Stimulated activated CD4-positive, alpha-beta T cell treated with anti-CD3 and anti-CD28 coated beads, Interleukin-1b, Interleukin-23, amount 100 ng/mL, for 1 hour (primary cell): ENCODE measurements at places on chromosomes 16 and 17.

GRCh38 chr16:26111900-26112299 lies 420.1 kb downstream of the HS3ST4 start:
- DNase-seq, result no peak

DNA sequence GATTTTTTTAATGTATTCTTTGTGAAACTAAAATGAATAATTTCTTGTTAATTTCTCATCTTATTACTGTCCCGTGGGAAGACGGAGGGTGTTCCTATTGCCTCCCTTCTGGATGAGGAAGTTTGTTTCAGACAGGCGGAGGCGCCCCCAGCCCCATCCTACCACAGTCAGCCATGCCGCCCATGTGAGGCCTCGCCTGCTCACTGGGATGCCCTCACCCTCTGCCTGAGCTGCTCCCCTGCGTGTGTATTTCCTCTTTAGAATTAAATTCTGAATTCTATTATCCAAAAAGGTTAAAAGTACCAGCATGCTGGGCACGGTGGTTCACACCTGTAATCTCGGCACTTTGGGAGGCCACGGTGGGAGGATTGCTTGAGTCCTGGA lies 14.0 kb downstream of the KCTD2 start:
- DNase-seq, result no peak

DNA sequence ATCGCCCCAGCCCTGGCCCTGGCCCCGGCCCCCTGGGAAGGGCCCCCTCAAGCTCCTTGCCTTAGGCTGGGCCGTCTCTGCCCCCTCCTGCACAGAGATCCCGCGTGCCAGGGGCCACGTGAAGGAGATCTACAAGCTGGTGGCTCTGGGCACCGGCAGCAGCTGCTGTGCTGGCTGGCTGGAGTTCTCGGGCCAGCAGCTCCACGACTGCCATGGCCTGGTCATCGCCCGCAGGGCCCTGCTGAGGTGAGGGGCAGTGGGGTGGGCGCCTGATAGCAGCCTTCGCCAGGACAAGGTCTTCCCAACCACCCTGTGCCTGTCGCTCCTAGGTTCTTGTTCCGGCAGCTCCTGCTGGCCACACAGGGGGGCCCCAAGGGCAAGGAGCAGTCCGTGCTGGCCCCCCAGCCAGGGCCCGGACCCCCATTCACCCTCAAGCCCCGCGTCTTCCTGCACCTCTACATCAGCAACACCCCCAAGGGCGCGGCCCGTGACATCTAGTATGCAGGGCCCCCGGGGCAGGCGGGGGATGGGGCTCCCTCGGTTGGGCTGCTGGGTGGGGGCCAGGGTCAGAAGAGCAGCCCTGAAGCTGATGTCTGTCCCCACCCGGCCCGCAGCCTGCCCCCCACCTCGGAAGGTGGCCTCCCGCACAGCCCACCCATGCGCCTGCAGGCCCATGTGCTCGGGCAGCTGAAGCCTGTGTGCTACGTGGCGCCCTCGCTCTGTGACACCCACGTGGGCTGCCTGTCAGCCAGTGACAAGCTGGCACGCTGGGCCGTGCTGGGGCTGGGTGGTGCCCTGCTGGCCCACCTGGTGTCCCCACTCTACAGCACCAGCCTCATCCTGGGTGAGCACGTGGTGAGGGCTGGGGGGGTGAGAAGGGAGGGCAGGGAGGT lies 4.5 kb downstream of the ADAD2 start:
- no peak for DNase-seq

DNA sequence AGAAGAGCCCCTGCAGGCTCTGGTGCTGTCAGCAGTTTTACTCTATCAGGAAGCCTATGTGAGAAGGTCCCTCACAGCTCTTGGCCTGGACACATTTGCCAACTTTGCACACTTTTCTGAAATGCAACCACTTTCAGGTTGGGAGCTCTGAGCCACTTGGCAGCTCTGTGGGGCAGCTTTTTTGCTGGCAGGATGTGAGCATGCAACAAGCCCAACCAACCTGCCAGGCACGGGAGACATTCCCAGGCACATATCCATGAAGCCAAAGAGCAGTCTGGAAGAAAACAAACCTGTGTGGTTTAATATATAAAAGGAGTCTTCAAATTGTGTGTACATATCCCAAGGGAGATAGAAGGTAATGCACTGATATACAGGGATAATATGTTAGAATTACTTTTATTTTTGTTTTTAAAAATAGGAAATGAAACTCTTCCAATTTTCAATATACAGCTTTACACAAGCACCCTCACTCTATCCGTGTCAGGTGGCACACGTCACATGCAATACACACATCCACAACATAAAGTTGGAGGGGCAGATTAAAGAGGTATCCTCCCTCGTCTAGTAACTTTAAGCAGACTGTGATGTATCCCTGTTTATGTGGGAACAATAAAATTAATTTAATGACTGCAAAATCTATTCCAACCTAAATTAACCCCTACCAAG lies 57.4 kb upstream of the COX10 start:
- DNase-seq, result no peak

GRCh38 chr17:16994631-16995030 lies 22.7 kb upstream of the TNFRSF13B start:
- no peak for DNase-seq

DNA sequence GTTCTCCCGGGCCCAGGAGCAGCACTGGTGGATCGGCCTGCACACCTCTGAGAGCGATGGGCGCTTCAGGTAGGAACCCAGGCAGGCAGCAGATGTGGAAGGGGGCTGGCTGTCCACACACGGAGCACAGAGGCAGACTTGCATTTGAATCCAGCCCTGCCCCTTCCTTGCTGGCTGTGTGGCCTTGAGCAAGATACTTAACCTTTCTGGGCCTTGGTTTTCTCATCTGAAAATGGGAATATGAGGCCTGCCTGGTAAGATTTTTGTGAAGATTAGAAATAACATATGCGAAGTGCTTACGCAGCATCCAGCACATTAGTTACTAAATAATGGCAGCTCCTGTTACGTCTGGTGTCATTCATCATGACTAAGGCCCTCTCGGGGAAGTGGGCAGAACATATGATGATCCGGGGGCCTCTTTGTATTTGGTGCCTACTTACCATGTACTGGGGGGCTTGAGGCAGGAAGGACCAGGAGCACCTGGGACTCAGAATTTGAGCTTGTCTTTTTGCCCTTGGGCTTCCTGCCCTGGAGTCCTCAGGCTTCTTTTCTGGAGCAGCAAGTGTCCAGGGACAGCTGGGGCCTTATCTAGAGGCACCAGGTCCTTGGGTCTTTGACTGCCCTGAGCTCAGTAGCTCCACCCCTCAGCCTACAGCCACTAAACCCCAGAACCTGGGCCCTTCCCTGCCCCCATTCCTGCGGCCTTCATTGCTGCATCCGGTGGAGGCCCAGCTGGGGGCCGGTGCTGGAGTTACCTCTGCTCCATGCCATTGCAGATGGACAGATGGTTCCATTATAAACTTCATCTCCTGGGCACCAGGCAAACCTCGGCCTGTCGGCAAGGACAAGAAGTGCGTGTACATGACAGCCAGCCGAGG lies 53.8 kb downstream of the MRC2 start:
- no peak for DNase-seq

DNA sequence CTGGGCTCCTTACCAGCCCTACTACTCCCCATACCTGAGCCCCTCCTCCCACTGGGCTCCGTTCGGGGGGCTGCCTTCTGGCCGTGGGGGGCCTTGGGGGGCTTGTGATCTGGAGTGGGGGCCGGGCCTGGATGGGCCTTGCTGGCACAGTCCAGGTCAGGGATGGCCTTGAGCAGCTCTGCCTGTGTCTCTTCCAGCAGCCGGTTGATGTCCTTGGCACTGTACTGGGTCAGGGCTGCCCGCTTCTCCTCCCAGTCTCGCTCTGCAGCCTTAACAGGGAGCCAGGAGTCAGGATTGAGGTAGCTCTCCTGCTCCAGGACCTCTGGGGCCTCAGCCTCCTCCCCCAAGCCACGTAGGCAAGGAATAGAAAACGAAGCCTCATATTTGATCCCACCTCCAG lies 54.6 kb downstream of the SRCIN1 start:
- no peak for DNase-seq

GRCh38 chr16:28482026-28482425 lies 9.8 kb downstream of the CLN3 start:
- DNase-seq, result no peak

DNA sequence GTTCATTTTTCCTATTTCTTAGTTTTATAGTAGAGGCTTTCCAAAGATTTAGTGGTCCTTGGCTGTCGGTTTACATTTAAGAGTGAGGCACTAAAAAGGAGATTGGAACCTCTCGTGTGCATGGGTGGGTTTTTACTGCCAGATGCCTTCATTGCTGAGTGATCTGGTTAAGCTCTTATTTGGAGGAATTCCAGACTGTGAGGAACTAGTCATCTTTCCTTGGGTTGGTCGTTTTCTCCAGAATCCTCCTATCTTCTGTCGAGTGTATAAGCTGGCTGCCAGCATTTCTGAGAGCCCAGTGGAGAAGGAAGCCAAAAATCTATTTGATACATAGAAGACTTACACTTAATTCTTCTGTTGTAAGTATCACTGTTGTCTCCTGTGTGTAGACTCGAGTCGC lies 22.6 kb downstream of the IST1 start:
- no peak for DNase-seq

- DNase-seq, result no peak
Observed at GRCh38 chr17:29874931-29875596, 55.0 kb downstream of the SSH2 start.

DNA sequence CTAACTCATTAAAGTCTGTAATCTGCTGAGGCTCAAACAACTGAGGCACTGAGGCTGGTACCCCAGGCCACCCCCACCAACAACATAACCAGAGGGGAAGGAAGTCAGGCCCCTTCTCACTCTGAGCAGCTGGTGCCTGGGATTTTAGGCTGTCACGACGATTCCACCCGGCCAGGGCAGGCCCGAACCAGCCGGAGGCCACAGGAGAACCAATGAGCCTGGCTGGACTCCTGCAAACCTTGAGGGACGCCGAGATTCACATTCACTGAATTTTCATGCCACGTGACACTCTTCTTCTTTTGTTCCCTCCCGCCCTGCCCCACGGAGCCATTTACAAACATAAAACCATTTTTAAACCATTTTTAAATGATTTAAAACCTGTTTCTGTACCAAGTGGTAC lies 48.1 kb downstream of the RPH3AL start:
- no peak for DNase-seq

- no peak for DNase-seq
Observed at GRCh38 chr16:65213866-65214595, 92.2 kb upstream of the CDH11 start.

GRCh38 chr16:57640185-57640584 lies 11.8 kb downstream of the ADGRG1 start:
- no peak for DNase-seq

DNA sequence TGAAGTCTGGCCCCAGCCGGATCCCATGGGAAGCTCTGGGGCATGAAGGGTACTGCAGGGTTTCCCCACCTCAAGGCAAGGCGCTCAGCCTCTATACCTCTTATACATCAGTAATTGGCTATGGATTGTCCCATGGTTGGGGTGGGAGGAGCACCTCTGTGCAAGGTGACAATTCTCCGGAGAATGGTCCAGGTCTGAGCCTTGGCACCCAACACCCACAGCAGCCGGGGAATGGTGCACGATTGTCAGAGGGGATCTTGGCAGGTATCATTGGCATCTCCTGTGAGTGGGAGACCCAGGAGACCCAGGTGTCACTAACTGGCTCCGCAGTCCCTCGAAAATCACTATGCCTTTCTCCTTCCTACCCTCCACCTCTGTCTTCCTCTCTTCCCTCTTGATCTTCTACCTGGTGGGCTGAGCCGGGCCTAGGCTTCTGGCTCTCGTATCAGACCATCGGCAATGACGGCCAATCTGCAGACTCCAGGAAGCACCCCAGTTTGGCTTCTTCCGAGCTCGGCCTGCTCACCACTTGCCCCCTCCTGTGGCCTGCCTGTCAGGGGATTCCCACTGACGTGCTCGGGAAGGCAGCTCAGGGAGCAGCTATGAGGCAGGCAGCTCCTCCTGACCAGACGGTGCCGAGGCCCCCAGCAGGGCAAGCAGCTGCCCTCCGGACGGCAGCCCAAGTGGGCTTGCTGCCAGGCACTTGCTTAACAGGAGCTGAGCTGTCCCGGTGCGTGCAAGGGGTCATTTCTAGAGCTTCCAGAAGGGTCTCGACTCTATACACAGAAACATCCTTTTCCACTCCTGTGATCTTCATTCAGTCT lies 10.0 kb upstream of the CALB2 start:
- no peak for DNase-seq

GRCh38 chr17:77209330-77209748 lies 68.6 kb downstream of the SEC14L1 start:
- no peak for DNase-seq

GRCh38 chr17:63531022-63531965 lies 8.1 kb downstream of the KCNH6 start:
- no peak for DNase-seq

- DNase-seq, result no peak
Observed at GRCh38 chr16:11672206-11673090, 4.2 kb downstream of the SNN start.

GRCh38 chr16:12089492-12090150 lies 113.1 kb downstream of the SNX29 start:
- DNase-seq, result no peak

- no peak for DNase-seq
Observed at GRCh38 chr16:57235128-57236021, 9.7 kb upstream of the ARL2BP start.

- DNase-seq, result no peak
Observed at GRCh38 chr17:12922120-12922519, 95.7 kb downstream of the ELAC2 start.

- DNase-seq, result no peak
Observed at GRCh38 chr17:40460604-40460967, 17.3 kb downstream of the IGFBP4 start.

GRCh38 chr17:8679126-8679525 lies 48.6 kb upstream of the MYH10 start:
- DNase-seq, result no peak

GRCh38 chr17:29579866-29580771 lies 9.3 kb downstream of the GIT1 start:
- DNase-seq, result peak; percentile 80

GRCh38 chr17:2263183-2264066 lies 40.2 kb downstream of the SMG6 start:
- DNase-seq, result no peak

GRCh38 chr17:40517981-40518380 lies 16.6 kb upstream of the TNS4 start:
- no peak for DNase-seq

DNA sequence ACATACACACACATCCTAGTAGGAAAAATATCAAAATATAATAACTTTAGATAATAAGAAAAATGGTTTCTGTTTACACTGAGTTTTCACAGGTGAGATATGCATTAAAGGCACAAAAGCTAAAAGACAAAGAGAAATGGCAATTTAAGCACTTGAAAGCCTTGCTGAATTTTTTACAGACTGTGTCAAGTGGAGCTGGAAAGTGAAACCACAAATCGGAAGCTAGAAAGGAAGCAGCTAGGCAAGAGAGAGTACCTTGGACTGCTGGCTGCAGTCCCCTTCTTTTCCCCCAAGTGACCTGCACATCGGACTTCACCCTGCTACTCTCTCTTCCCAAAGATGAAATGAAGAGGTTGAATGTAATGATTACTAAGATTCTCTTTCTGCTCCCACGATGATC lies 135.1 kb downstream of the CDH13 start:
- DNase-seq, result no peak
